Mesothelial cell of epicardium (in vitro differentiated cells): ENCODE measurements at places on chromosomes 13 and 19.

- DNase-seq, result no peak
Observed at GRCh38 chr19:53102756-53103233, 427 bp downstream of the ZNF160 start.

GRCh38 chr13:42594481-42595252, 20.7 kb downstream of the TNFSF11 start:
- peak; percentile 70 for DNase-seq

- no peak for DNase-seq
Observed at GRCh38 chr19:28705008-28705407, 507.9 kb downstream of the UQCRFS1 start.

DNA sequence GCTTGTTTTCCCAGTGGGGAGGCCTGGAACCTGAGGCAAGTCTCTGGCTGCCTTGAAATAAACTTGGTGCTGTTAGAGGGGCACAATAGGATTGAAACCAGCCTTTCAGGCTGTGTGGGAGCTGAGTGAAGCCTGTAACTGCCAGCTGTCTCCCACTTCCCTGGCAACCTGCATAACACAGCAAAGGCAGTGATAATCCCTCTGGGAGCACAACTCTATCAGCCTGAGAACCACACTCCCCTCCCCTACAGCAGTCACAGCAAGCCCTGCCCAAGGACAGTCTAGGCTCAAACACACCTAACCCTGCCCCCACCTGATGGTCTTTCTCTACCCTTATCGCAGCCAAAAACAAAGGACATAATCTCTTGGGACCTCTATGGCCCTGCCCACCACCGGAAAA, 683.8 kb upstream of the ATXN8OS start:
- DNase-seq, result no peak

GRCh38 chr13:46343279-46343994, 43.6 kb downstream of the RUBCNL start:
- DNase-seq, result no peak

GRCh38 chr13:23350009-23350408, 83.5 kb downstream of the SACS start:
- DNase-seq, result no peak

- DNase-seq, result no peak
Observed at GRCh38 chr13:45713721-45714120, 11.6 kb downstream of the CBY2 start.

- no peak for DNase-seq
Observed at GRCh38 chr19:47215581-47215980, 15.4 kb downstream of the BBC3 start.

DNA sequence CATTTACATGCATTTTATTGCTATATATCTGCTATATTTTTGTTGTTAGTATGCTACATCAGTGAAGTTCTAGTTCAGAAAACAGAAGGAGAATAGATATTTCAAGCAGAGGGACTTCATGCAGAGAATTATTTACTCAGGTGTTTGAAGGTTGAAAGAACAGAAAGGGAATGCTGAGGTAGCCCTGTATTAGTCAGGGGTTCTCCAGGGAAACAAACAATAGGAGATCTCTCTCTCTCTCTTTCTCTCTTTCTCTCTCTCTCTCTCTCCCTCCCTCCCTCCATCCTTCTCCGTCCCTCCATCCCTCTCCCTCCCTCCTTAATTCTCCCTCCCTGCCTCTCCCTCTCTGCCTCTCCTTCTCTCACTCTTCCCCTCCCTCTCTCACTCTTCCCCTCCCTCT, 114.3 kb upstream of the TDRD3 start:
- DNase-seq, result no peak

DNA sequence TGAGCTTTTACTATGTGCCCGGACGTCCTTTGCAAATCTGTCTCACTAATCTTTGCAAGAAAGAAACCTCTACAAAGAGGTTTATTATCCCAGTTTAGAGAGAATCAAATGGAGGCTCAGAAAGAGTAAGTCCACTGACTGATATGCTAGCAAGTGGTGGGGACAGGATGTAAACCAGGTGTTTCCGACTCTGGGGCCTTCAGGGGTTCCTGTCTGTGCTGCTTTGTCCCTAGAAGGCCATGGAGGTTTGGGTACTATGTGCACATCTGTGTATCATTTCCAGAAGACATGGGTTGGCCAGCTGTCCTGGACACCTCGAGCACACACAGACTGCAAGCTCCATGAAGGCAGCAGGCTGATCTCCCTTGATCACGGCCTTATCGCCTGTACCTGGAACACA, 1.2 kb upstream of the KPTN start:
- no peak for DNase-seq

GRCh38 chr19:3360421-3361383, 5.7 kb upstream of the NFIC start:
- DNase-seq, result no peak

DNA sequence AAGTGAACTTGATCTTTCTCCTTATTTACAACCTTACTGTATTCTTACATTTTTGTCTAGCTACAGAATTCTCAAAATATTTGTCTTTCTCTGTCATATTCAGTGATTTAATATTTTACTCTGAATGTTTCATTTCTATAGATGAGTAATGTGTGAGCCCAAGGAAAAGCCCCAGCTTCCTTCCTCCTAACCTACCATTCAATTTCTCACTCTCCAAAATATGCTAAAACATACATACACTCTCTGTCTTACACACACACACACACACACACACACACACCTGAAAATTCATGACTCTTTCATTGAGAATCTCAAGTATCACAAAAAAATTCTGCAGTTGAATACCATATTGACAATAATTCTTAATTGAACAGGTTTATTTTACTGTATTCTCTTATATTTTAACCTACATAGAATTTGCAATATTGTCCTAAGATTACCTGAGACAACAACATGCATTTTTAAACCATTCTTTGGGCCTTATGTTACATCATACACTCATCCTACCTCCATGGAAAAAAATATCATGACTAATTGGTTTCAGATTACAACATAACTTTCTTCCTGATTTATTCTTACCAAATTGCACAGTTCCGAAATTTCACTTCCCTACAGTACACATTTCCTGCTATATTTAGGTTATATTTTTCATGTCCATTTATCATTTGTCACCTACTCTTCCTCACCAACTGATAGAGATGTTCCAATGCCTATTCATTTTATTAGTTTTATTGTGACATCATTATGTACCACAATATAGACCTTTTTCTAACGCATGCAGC, 1965.6 kb upstream of the PCDH20 start:
- DNase-seq, result no peak

DNA sequence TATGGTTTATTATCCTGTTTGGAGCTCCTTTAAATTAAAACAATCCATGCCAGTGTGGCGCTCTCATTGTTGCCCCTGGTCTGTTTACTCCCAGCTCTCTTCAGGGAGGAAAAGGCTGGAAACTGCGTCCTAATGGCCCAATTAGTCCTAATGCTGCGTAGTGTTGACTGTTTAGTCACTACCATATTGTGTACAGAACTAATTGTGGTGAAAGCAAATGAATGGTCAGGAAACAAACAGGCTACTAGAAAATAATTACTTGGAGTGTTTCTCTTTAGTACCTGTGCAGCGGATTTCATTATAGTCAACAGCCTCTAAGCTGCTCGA, 54.5 kb upstream of the MTIF3 start:
- no peak for DNase-seq

- no peak for DNase-seq
Observed at GRCh38 chr19:56333506-56333905, 18.9 kb upstream of the ZSCAN5A start.

- no peak for DNase-seq
Observed at GRCh38 chr13:30696278-30697176, 38.8 kb upstream of the ALOX5AP start.

- no peak for DNase-seq
Observed at GRCh38 chr13:97660594-97661260, 226.8 kb downstream of the RAP2A start.

DNA sequence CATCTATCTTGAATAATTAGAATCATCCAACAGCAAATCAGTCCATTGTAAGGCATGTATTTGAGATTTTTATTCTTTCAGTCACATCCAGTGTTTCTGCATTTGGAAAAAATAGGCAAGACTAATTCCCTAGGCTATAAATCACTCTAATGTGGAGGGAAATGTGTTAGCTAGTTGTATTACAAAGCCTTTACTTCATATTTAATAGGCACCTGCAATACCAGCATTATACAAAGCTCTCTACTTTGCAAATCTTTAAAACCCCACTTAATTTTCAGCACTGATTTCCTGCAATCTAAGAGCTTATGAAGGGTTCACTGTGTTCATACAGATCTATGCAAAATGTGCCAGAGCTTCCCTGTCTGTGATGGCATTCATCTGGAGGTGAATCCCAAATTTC, 12.3 kb downstream of the PCDH9 start:
- DNase-seq, result no peak

DNA sequence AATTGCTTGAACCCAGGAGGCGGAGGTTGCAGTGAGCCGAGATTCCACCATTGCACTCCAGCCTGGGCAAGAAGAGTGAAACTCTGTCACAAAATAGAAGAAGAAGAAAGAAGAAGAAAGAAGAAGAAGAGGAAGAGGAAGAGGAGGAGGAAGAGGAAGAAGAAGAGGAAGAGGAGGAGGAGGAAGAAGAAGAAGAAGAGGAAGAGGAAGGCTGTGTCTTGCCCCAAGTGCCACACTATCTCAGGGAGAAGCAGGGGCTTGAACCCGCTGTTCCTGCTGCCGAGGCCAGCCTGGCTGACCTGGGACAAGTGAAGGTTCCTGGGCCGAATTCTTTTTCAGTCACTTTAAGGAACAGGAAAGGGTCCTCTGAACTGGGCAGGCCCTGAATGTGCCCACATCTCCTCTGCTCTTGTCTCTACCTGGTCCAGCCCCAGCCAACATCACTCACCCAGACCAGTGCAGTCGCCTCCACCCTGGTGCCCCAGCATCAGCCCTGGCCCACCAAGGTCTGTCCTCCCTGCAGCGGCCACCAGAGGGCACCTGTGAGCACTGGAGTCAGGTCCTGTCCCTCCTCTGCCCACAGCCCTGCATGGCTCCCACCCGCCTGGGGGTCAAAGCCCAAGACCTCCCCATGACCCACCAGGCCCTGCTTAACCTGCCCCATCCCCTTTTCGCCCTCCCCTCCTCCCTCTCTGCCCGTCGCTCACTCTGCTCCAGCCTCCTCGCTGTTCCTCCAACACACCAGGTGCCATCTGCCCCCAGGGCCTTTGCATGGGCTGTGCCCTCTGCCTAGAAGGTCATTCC, 20.0 kb downstream of the TICAM1 start:
- peak; percentile 86 for DNase-seq

DNA sequence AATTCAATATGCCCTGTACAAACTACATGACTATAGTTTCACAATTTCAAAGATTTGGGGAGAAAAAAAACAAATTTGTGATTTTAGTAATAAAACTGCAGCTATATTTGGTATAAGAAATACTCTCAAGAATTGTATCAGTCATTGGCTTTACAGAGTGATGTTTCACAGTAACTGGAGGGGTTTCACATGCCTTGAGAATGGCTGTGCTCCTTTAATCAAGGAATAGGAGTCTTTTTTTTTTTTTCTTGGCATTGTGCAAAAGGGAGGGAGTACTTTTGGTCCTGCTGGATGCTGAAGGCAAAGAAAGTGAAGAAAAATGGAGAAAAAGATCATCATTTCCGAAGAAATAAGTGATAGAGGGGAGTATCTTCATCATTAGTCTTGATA, 6.8 kb downstream of the ZNF507 start:
- no peak for DNase-seq

DNA sequence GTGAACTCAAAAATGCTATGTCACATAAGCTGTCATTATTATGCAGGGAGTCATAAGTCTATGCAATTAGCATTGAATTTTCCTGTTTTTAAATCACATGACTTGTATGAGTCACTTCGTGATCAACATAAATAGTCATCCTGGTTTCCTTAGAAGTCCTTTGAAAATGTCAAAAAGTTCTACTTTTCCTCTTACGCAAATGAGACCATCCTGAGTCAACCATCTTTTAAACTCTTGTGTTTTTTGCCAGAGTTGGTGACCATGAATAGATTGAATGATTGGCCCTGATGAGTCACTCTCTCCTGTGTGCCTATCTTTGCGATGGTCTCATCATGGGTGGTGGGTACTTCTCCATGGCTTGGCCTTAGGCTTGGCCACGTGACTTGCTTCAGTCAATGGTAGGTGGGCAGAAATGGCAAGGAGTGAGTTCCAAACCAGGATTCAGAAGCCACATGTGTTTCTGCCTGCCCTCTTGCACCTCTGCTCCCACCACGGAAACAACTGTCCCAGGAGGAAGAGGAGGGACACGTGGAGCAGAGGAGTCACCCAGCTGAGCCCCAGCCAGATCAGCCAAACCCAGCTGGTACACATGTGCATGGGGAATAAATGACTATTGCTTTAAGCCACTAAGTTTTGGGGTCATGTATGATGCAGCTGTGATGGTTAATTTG, 123.5 kb upstream of the CACNA1A start:
- DNase-seq, result no peak

DNA sequence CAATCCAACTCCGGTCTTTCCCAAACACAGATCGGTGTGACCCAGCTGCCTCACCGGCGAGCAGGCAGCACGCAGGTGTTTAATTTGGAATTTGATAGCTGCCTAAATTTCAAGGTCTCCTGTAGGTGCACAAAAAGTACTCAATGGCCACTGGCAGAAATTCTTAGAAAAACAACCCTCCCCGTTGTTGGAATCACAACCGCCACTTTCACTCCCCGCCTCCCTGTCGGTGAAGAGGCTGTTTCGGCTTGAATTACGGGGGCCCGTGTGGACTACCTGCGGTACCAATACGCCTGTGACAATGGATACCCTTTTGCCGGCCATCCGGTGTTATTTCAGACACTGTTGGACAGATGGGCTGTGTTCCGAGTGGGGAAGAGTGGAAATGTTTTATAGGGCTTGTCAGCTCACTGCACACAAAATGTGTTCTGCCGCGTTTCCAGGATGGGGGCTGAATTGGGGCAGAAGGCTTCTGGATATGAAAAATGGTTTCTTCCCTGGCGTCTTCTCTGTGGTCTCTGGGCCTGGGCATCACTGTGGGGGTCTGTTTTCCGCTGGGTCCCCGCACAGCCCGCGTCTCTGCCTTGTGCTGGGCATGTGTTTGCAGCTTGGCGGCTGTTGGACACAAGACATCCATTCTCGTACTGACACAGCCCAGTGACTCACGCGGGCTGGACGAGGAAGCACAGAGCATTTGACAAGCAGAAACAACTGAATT, 45.4 kb downstream of the ZIC5 start:
- no peak for DNase-seq

DNA sequence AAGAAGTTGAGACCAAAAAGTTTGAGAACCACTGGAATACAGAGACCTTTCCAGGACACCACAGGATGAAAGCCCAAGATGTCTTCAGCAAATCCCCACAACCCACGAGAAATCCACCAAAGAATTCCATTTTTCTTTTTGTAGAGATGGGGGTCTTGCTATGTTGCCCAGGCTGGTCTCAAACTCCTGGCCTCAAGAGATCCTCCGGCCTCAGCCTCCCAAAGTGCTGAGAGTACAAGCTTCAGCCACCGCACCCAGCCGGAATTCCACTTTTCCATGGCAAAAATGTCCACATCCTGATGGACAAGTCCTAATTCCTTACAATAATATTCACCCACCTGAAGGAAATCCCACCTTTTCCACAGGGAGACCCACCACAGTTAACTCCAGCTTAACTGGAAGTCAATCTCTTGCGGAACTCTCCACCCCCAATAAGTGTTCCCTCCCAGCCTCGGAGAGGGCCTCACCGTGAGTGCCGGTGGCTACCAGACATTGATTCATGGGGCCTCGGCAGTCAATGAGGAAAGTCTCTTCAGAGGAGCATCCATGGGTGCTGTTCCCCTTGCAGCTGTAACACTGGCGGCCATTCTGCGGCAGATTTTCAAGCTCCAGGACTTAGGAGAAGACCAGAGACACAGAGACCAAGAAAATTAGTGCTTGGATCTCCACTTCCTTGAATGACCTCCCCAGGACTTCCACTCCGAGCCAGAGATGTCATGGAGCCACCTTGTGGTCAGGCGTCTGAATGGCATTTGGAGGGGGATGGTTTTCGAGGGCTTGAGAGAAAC, 12.3 kb upstream of the CADM4 start:
- DNase-seq, result no peak
